H1 (cell line): ENCODE measurements at places on chromosomes 1 and 21. TPM values are rescaled to one million over a fixed set of nuclear protein-coding genes. Genes with fewer than 3 reads are reported as not detected.

- no peak for DNase-seq
Observed at GRCh38 chr1:247175458-247175857, 3.6 kb upstream of the ZNF124 start.

The HMGCS2 gene
- not detected in 2 replicates for total RNA-seq

GRCh38 chr1:1435106-1435903, at the start of gene VWA1:
VWA1 (plus strand) TSS chr1:1435690; CDS start chr1:1435749, 59 bp downstream.
- DNase-seq: peak; percentile 86

The PIK3C2B gene
- 36.7 and 36.9 TPM in 2 replicates for total RNA-seq

The PRRX1 gene
- total RNA-seq: not detected in 2 replicates

GRCh38 chr1:226047495-226047894, 15.0 kb upstream of the H3-3A start:
- no peak for DNase-seq

DNA sequence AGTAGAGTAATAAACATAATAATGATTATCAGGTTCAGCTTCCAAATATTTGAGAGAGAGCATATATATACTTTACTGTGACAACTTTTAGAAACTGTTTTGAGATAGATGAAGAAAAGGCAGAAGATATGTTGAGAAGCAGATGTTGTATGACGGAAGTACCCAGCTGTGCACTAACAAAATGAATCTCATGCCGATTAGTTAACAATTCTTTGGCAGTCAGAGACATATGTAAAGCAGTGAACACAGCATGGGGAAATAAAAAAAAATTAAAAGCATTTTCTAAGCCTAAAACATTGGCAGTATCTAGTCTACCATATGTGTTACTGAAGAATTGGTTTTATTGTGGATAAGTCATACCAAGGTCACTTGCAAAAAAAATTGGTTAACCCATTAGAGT, 51.8 kb downstream of the MAGI3 start:
- DNase-seq: no peak

GRCh38 chr21:15370462-15370975, 305.7 kb upstream of the NRIP1 start:
- DNase-seq: no peak

The RBM15 gene
- 41.2 and 44.9 TPM in 2 replicates for total RNA-seq

DNA sequence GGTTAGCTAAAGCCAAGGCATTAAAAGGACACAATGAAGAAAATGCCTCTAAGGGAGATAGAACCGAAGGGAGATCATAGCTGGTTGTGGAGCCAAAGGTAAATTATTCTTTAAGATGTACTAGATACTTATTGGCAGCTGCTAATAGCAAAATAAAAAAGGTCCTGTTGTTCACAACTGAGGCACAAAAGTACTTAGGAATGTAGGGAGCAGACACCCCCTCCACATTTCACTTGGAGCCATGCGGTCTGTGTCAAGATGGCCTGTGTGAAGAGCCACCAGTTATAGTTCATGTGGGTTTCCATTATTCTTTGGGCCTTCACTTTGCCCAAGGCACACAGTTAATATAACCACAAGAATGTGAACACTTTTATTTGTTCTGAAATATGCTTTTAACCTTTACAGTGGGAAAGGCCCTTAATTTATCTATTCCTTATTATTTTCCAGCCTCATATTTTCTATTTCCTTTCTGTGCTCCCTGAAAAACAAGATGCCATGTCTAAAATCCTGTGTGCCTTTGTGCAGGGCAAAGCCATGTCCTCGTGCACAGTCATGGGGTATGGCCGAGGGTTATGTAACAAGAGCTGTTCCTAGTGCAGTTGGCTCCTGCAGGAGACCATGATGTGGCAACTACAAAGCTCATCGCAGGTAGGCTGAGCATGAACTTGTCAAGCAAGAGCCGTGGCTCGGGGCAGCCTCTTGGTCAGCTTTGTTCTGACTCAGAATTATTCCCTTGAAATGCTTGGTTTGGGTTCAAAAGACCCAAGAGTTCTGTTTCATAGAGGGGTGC, 16.2 kb upstream of the WDR26 start:
- no peak for DNase-seq

GRCh38 chr1:150006881-150007421, 3.6 kb downstream of the OTUD7B start:
- no peak for DNase-seq

- no peak for DNase-seq
Observed at GRCh38 chr1:116182019-116182714, 71.0 kb downstream of the MAB21L3 start.

DNA sequence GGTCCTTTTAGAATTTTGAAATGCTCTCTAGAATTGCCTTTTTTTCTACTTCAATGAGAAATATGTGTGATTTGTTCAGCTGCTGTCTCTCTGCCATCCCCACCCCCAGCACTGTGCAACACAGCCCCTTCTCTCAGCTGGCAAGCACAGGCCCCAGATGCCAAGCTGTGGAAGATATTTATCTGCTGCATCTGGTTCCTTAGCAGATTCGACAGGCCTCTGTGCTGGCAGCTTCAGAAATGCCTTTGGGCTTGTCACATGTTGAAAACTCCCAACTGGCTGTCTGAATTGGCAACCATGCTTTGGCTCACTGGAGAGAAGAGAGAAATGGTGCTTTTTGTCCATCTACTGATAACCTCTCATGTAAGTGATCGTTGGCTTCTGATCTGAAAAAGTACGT, 206.7 kb upstream of the C1orf87 start:
- DNase-seq: no peak

The PTAFR gene
- 1.2 TPM in 2 replicates for total RNA-seq

The CD101 gene
- 1.1 and 1.4 TPM in 2 replicates for total RNA-seq

- DNase-seq: peak; percentile 77
Observed at GRCh38 chr1:179025975-179026812, 500 bp downstream of the FAM20B start.
